Temporal lobe (tissue), 4 donors: ENCODE measurements at places on chromosomes 12 and 14. TPM values are rescaled to one million over a fixed set of nuclear protein-coding genes. Genes with fewer than 3 reads are reported as not detected.

KITLG gene
- total RNA-seq, result 46.7 TPM

SYNDIG1L gene
- total RNA-seq, result 0.98 TPM

BICDL1 gene
- 17.0 TPM for total RNA-seq

PMCH gene
- not detected for total RNA-seq

CLEC4D gene
- total RNA-seq, result not detected

YARS2 gene
- total RNA-seq, result 19.2 TPM

RGS6 gene
- total RNA-seq, result 7.6 TPM
